ENCODE measurements at places on chromosomes 16 and 17.

DNA sequence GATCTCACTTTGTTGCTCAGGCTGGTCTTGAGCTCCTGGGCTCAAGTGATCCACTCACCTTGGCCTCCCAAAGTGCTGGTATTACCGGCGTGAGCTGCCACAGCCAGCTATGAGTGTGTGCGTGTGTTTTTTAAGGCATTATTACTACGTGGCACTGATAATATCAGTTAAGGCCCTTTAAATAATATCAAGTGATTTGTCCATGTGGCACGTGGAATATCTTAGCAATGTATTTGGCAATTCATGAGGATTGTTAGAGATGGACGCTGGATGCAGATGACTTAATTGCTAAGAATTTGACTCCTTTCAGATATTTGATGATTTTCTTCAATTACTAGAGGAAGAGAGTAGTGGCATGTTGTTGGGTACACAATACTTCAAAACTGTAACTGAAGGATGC is 25.5 kb upstream of the PMP22 start:
- DNase-seq = no peak

DNA sequence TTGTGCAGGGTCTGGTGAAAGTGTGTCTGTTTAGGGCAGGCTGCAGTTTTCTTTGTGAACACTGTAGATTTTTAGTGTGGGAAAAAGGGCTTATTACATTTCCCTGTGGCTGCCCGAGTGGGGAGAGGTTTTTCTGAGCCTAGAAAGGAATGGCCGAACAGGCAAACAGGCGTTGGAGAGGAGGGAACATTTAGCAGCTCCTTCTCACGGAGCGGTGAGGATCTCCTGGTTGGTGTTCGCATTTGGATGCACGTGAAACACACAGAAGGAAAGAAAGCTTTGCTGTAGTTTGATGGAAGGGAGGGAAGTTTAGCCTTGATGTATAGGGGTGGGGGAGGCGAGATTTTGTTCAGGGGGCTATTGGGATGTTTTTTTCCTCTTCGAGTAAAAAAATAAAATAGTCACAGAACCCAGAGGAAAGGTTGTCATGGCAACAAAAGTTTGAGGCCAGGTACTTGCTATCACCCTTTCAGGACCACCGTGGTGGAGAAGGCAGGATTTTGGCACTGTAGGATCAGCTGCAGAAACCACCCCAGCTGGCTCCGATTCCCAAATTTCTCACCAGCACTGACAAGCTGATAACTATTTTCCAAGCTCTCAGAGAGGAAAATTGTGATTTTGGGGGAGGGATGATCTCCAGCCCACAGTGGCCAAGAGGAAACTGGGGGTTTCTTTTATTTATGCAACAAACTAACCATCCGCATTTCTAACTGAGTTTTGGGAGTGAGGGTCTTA is 3.5 kb downstream of the GSG1L start:
- no peak for DNase-seq

DNA sequence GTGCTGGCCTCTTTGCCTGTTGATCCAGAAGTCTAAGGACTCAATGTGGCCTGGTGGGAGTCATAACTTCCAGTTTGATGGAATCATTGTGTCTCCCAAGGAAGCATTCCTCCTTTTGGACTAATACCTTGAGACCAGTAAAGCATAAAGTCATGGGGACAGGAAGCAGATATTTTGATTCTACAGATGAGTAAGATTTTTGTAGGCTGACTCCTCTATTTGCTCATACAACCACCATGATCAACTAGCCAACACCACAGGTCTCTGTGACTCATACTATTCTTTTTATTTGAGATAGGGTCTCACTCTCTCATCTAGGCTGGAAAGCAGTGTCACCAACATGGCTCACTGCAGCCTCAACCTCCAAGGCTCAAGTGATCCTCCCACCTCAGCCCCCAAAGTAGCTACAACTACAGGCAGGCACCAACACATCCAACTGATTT is 6.2 kb downstream of the MT2A start:
- no peak for DNase-seq

DNA sequence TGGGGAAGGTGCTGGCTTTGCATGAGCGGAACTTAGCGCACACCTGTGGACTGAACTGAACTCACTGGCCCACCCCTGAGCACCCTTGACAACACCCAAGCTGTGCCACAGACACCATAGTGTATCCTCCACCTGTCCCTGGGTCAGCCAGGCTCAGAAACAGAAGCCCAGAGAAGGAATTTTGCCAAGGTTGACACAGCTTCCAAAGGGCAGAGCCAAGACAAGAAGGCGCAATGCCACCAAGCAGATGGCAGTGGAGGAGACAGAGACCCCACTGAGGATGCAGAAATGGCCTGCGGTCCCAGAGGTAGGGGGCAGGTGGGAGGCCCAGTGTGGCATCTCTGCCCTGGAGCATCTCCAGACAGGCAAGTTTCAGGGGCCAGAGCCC is 169.0 kb downstream of the ENGASE start:
- no peak for DNase-seq

GRCh38 chr17:61139219-61139618 is 260.4 kb upstream of the TBX2 start:
- peak; percentile 23 for DNase-seq

GRCh38 chr17:50114849-50115357 is 15.1 kb downstream of the SAMD14 start:
- DNase-seq = no peak

- no peak for DNase-seq
These were observed 5.0 kb downstream of the ACSF2 start for GRCh38 chr17:50430821-50431618.

- DNase-seq = no peak
These were observed 17.7 kb downstream of the SGCA start for GRCh38 chr17:50183421-50183994.

- DNase-seq = no peak
These were observed 57.6 kb downstream of the PRMT7 start for GRCh38 chr16:68368301-68368888.

- DNase-seq = no peak
These were observed 100.5 kb downstream of the FTO start for GRCh38 chr16:53804467-53804866.

- DNase-seq = no peak
These were observed 50.2 kb upstream of the NDRG4 start for GRCh38 chr16:58449768-58450167.

DNA sequence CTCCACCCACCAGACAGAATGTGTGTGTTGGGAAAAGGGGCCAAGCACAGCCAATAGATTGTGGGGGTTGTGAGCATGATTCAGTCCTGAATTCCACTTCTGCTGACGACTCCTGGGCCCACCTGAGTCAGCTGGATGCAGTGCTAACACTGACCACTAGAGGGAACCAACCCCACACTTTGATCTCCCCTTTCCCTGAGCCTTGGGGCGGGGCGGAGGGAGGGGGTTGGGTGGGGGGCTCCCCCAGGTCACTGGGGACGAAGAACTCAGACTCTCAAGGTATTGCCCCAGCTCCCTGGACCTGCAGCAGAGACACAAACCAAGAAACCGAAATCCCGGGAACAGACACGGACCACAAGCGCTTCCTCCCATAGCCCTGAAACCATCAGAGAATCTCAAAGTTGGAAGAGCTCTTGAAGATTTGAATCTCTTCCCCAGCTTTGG is 621 bp upstream of the CSHL1 start:
- DNase-seq = peak; percentile 54

GRCh38 chr17:27741971-27742575 is 58.3 kb downstream of the NOS2 start:
- DNase-seq = no peak

DNA sequence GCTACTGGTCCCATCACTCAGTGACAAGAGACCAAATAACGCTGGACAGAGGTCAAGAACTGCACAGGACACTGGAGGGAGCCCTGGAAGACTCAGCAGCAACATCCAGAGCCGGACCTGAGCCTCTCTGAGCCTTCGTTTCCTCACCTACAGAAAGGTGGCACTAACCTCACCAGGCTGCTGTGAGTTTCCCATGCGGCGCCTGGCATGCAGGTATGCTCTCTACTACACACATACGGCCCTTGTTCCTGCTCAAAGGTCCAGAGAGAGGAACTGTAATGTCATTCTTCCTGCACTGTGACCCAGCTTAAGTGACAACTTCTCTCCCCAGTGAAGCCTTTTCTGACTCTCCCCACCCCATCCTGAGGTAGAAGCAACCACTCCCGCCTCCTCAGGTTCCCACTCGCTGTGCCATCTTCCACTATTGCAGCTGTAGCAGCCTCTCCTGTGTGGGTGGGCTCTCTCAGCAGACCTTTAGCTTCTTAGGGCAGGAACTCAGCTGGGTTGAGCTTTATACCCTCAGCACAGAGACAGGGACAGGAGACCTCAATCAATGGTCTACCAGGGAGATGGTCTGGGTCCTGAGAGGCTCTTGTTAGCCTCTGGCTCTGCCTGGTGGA is 43.9 kb upstream of the SREBF1 start:
- DNase-seq = no peak
